ENCODE measurements at places on chromosomes 7 and 10.

- no peak for DNase-seq
Observed at GRCh38 chr10:131946321-131946751, 35.4 kb downstream of the BNIP3 start.

DNA sequence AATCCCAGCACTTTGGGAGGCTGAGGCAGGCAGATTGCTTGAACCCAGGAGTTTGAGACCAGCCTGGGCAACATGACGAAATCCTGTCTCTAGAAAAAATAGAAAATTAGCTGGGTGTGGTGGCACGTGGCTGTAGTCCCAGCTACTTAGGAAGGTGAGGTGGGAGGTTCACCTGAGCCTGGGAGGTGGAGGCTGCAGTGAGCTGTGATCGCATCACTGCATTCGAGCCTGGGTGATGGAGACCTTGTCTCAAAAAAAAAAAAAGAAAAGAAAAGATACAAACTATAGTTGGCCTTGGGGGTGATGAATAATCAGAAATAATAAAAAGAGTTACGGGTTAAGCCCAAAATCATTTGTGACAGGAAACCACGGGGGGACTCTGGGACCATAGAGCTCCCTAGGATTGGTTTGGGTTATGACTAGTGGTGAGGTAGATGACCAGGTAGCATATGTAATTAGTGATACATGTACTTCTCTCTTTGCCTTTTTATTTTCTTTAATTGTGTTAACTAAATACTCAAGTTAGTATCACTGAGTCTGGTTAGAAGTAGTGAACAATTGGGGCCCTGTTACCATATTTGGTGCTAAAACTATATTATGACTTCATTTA, 10.4 kb upstream of the ASCC1 start:
- DNase-seq = no peak

DNA sequence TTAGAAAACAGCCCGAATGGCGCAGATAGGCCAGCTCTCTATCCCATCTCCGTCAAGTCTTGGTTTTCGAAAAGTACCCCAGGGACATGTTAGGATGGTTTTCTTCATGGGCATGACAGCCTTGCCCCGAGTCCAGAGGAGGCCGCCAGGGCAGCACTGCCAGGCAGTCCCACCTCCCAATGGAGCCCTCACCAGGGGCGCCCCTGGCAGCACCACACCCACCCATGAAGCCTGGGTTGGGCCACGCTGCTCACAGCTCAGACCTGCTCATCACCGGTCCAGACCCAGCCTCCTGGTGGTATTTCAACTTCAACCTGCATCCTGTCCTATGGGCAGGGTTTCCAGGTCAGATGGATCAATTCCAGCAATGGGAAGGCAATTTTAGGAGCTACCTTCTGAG, 53.3 kb downstream of the TCERG1L start:
- DNase-seq = no peak

GRCh38 chr10:51156926-51157325, 82.6 kb downstream of the PRKG1 start:
- no peak for DNase-seq

GRCh38 chr7:127983804-127984332, 47.4 kb downstream of the LRRC4 start:
- no peak for DNase-seq

DNA sequence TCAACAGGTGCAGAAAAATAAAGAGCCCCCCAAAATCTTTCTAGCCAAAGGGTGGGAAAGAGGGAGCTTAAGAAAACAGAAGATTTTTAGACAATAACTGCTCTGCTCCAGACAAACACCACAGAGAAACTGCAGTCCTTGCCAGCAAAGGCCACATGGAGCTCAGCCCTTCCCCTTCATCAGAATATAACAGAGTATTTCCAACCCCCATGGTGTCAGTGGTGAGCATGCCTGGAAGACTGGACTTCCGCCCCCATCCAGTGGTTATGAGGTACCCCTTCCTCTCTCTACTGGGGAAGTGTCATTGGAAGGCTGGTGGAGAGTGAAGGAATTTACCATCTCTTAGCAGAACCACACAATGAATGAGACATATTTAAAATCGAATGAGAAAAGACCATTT, 1007.3 kb upstream of the CELF2 start:
- DNase-seq = no peak

- no peak for DNase-seq
Observed at GRCh38 chr7:46360811-46361210, 439.7 kb upstream of the IGFBP3 start.

DNA sequence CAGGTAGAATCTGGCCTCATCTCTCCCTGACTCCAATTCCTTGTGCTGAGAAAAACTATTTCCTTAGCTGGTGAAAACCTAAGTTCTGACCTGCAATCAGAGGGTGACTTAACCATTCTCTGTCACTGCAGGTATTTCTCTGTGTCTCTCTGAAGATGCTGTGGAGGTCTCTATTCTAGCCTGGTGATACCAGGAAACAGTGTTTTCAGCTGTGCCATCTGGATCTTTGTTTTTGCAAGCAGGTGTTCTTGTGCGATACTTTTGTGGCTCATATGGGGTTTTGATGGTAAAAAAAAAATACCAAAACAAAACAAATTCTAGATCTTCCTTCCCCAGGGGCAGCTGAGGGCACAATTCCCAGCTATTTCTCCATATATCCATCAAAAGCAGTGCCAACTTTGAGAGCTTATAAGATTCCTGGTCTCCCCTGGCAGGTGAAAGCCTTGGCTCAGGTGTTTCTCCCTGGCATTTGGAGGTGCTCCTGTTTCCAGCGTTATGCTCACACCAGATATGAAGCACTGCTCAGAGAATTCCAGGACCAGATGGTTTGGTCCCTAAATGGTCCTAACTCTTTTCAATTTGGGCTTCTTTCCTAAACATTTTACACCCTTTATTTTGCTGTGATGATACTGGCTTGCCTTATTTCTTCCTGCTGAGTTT, 9.9 kb upstream of the NPVF start:
- DNase-seq = no peak

GRCh38 chr7:80603940-80604339, 34.5 kb upstream of the CD36 start:
- DNase-seq = no peak

- DNase-seq = no peak
Observed at GRCh38 chr7:105256761-105257231, 131.9 kb downstream of the SRPK2 start.

GRCh38 chr10:72050873-72051272, 37.5 kb downstream of the SPOCK2 start:
- no peak for DNase-seq

Measured in effector CD4-positive, alpha-beta T cell (primary cell).